ENCODE measurements at places on chromosomes 11 and 22. TPM values are rescaled to one million over a fixed set of nuclear protein-coding genes. Genes with fewer than 3 reads are reported as not detected.

TTLL1 gene
- 46.9 TPM for total RNA-seq

DNA sequence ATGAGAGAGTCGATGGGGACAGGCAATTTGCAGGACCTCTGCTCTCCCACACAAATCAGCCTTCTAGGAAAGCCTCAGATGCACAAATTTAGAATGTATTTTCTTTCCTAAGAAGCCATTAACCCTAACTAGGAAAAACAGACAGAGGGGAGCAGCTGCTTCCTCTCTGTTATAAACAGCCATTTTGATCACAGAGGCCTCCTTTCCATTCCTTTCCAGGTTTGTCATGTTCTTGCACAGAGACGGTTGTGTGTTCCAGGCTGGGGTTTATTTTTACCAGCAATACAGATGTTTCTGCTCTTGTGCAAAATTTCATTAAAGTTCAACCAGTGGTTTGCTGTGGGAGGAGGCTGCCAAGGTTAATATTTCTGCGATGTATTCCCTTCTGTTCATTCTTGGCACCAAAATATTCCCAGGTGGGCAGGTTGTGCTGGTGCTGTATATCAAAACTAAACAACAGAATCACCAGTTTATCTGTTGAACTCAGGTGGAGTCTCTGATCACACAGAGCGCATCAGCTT lies 90.2 kb downstream of the NAV2 start:
- no peak for DNase-seq

GRCh38 chr22:23386822-23387580 lies 193.1 kb downstream of the IGLL1 start:
- DNase-seq: no peak

DNA sequence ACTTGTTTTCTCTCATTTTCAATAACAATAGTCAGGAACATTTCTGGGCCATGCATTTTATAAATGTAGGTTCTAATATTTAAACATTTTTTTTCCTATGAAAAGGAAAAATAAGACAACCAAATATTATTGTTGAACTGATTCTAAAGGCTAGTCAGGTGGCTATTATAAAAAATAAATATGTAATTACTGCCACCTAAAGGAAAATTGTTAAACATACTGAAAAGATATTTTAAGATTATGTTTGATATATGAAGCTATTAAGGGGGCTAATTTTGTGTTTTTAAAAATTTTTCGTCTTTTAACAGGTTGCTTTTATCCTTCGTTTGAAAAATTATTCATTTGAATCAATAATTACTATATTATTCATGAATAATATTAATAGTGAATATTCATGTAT lies 62.2 kb upstream of the FDX1 start:
- DNase-seq: no peak

CCDC34 gene
- 5.9 TPM for total RNA-seq

- DNase-seq: no peak
Measured at GRCh38 chr11:86702220-86702983, 30.0 kb upstream of the ME3 start.

DNA sequence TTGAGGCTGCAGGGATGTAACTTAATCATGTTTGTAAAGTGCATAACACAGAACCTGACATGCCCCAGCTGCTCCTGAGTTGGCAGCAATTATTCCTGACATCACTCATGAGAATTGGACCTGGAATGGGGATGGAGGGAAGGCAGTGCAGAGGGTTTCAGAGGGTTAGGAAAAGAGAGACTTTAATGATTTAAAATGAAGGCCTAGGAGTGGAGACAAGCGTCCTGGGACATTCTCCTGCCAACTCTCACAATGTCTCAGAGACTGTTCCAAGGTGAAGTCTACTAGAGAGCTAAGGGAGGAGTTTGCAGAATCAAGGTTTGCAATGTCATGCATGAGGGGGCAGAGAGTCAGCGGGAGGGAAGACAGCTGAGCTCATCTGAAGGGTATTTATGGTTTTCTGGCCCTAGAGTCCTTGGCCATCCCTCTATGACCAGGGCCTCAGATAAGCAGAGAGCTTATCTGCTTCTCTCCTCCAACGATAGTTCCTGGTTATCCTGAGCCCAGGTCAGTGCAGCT lies 36.9 kb downstream of the GGTLC2 start:
- DNase-seq: no peak

ADORA2A gene
- total RNA-seq: 8.0 TPM

PYGM gene
- 1.2 TPM for total RNA-seq

Measured in occipital lobe (tissue), 3 donors.